ENCODE measurements at places on chromosomes 2 and 18.

- no peak for DNase-seq
These were observed 137.9 kb downstream of the KLHL29 start for GRCh38 chr2:23522726-23523372.

DNA sequence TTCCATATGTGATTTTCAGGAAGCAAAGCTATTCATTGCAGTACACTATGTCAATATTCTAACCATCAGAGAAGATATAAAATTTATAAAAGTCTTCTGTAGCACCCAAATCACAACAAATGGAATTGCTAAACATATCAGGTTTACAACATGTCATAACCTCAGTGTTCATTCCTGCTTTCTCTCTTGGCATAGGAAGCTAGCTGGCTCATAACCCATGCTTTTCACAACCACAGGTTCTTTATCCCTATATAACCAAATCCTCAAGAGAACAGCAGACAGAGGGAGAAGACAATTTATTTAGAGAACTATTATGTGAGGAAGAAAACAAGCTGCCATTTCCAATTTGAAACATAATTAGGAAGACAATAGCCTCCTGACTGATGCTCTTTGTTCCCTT lies 997.0 kb upstream of the ACVR2A start:
- DNase-seq, result no peak

- DNase-seq, result no peak
These were observed 56.4 kb downstream of the STK25 start for GRCh38 chr2:241451840-241452506.

DNA sequence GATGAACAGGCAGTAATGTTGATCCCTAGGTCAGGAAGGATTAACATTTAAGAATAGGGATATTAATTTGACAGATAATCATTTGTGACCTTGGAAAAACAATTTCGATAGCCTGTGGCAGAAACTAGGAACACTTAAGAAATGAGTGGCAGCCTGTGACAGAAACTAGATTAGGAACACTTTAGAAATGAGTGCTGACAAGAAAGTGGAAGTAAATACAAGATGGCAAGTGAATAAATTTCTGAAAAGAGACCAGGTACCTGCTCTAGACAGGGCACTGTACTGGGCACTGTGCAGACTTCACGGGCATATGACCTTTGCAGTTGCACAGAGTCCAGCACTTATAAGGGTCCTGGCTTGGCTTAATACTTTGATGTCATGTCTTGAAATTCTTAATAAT lies 5.5 kb upstream of the HNRNPA3 start:
- DNase-seq, result no peak
